ENCODE measurements at places on chromosomes 6 and 20.

- DNase-seq, result no peak
These were observed 12.3 kb upstream of the TRIM38 start for GRCh38 chr6:25950297-25950696.

GRCh38 chr6:54031169-54031568, 80.1 kb upstream of the MLIP start:
- DNase-seq, result no peak

DNA sequence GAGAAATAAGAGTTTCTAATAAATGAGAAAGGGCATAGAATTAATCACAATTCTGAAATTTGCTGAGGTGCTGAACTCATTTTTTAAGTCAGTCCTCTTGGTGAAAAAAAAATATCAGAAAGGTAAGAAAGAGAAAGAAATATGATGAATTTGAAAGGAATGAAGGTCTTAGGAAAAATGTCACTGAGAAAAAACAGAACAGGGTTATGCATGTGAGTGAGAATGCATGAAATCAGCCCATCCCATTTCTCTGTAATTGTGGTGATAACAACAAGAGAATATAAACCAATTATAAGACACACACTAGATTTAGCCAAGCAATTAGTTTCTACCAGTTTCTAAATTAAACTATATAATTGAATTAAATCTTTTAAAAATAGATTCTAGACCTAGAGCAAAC, 138.9 kb downstream of the TBX18 start:
- no peak for DNase-seq

DNA sequence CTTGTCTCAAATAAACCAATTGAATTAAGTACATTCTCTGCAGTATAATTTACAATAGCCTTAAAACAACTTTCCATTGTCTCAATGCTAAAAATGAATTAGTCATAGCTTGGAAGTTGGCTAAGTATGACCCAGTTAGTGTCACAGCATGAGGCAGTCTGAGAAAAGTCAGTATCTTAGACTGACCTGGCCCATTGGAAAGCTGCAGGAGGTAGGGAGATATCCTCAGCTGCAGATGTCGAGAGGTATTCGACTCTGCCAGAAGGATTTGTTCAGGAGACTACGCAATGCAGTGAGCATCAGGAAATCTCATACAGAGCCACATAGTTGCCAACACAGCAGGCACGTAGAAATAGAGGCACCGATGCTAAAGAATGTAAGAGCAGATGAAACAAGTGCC, 350.9 kb upstream of the NRSN1 start:
- no peak for DNase-seq

- no peak for DNase-seq
These were observed 29.3 kb downstream of the DOP1A start for GRCh38 chr6:83096791-83097190.
